ENCODE measurements at places on chromosomes 1 and 21. TPM values are rescaled to one million over a fixed set of nuclear protein-coding genes. Genes with fewer than 3 reads are reported as not detected.

- H3K27ac ChIP-seq = no peak overlapping the region
- no peak overlapping the region for H3K4me3 ChIP-seq
- H3K27me3 ChIP-seq = peaks cover 90% of the 10 kb centered on the region
- H3K4me1 ChIP-seq = no peaks in the 10 kb centered on the region
- DNase-seq = no peak
Observed at GRCh38 chr1:18351735-18352134, 129.0 kb upstream of the KLHDC7A start.

The LEMD1 gene
- total RNA-seq = not detected

DNA sequence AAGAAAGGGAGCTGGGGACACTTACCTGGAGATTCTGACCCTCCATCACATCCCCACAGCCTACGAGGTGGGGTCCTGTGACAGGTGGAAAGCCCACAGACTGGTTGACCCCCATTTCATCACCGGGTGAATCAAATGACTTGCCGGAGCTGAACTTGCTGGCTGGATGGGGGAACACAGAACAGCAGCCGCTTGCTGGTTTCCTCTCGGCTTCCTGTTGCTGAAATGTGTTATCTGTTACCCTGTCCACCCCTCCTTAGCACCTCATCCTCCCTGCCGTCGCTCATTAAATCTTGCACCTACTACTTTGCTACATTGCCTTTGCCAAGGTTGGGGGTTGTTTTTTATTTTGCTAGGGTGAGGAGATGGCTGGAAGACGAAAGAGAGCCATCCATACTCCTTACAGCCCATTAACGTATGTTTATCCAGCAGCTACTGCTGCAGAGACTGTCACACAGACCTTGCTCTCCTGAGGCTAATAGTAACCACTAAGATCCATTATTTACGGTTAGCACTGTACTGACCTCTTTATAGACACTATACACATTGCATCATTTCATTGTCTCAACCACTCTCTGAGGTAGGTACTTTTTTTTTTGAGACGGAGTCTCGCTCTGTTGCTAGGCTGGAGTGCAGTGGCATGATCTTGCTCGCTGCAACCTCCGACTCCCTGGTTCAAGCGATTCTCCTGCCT lies 7.0 kb downstream of the PAFAH2 start:
- DNase-seq = no peak
- H3K27ac ChIP-seq = no peak overlapping the region
- no peak overlapping the region for H3K4me3 ChIP-seq
- peaks cover 38% of the 10 kb centered on the region for H3K4me1 ChIP-seq
- H3K36me3 ChIP-seq = peaks cover 27% of the 10 kb centered on the region

GRCh38 chr1:235098547-235098946 lies 30.1 kb downstream of the TOMM20 start:
- peaks cover 6% of the 10 kb centered on the region for H3K4me1 ChIP-seq
- H3K27me3 ChIP-seq = no peaks in the 10 kb centered on the region
- no peak overlapping the region for H3K27ac ChIP-seq
- no peak for DNase-seq
- no peaks in the 10 kb centered on the region for H3K36me3 ChIP-seq
- H3K4me3 ChIP-seq = no peak overlapping the region

The SYCP1 gene
- total RNA-seq = not detected

The SLC2A5 gene
- total RNA-seq = 4.2 TPM

The TRAF3IP3 gene
- 1.2 TPM for total RNA-seq

The GBP7 gene
- total RNA-seq = 0.11 TPM

The PROX1 gene
- 80.6 TPM for total RNA-seq

Measured in left ventricle myocardium inferior (tissue), 1 donor.